ENCODE measurements at places on chromosomes 12 and 14.

DNA sequence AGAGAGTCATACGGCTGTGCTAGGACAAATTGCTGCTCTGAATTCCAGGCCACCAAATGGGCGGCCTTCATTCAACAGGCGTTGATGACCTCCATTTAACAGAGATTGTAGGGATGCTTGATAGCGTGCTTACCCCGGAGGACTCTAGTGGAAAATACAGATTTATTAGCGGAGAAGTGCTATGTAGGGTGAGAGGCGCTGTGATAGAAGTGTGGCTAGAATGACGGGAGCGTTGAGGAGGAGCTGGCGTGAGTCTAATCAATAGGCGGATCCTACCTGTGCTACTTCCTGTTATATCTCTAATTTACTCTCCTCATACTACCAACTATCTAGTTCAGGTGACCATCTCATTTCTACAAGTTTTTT is 668 bp downstream of the MRPS35 start:
- DNase-seq = no peak

DNA sequence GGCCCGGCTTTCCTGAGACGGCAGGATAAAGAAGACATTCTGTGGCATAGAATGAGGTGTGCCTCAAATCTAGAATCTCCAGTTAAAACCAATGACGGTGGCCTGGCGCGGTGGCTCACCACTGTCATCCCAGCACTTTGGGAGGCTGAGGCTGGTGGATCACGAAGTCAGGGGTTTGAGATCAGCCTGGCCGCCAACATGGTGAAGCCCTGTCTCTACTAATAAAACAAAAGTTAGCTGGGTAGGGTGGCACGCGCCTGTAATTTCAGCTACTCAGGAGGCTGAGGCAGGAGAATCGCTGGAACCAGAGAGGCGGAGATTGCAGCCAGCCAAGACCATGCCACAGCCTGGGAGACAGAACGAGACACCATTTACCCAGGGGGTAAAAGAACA is 193.6 kb downstream of the ALG10 start:
- DNase-seq = no peak

GRCh38 chr12:12586879-12587675 is 24.4 kb upstream of the DUSP16 start:
- DNase-seq = no peak

GRCh38 chr12:116094475-116094874 is 183.0 kb downstream of the MED13L start:
- no peak for DNase-seq

- DNase-seq = no peak
Measured at GRCh38 chr12:120858306-120859088, 45.7 kb downstream of the SPPL3 start.

GRCh38 chr14:24849471-24849870 is 200.5 kb downstream of the STXBP6 start:
- no peak for DNase-seq

DNA sequence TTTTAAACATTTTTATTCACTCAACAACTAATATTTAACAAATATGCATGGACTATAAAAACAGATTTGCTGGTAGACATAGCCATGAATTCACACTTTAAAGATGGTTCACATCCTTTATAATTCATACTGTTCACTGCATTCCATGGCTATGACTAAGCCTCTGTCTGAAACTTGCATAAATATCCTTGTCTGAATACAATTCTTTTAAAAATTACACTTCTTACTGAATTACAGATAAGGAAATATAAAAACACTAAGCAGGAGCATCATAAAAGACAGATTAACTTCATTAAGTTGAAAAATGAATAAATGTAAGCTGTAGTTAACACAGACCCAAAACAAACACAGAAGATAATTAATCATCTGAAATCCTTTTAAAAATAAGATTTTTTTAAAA is 53.8 kb downstream of the GXYLT1 start:
- DNase-seq = no peak

- DNase-seq = no peak
Measured at GRCh38 chr12:46403719-46404070, 31.1 kb upstream of the SLC38A2 start.

DNA sequence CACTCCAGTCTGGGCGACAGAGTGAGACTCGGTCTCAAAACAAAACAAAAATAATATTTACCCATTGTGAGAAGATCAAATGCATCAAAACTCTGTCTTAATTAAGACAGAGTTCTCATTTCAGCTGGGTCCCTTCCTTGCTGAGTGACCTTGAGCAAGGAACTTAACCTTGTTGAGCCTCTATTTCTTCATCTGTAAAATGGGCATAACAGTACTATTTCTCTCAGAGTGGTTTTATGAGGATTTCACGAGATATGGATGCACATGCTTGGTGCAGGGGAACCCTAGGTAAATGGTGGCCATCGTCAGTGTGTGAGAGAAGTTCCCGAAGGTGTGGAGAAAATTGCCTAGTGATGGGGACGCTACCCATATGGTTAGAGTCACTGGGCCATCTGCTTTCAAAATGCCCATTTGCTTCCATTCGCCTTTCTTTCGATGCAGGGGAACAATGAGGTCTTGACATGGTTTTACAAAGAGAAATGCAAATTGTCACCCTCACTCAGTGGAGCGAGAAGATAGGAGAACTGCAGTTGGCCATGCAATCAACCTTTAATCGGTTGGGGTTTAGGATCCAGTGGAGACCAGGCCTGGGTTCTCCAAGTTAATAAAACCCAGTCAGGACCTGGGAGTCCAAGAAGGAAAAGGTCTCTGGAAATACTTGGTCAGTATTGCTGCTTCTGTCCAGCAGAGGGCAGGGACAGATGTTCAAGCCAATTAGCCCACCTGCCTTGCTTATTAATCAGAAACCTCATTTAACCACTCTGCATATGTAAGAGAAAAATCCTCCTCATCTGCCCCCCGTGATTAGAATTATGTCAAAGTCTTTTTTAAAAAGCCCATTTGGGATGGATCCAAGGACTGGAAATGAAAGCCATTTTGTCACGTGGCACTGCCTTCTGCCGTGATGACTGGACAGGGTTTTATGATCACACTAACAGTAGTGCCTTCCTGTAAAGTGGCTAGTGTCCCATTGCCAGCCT is 37.2 kb downstream of the CFAP251 start:
- no peak for DNase-seq

DNA sequence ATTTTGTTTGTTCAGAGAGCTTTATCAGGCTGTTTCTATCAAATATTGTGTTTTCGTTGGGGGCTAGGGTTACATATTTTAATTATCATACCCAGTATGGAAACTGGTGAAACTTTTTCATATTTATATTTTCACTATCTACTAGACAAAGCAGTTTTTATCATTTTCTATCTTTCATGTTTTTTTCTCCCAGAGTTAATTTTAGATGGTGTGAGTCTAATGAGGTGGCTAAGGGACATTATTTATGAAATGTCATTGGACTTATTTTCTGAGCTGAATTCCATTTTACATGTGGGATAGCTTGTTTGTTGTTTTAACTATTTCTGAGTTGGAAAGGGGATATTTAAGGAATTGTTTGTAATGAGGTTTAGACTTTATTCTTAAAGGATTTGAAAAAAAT is 100.3 kb downstream of the TMTC2 start:
- no peak for DNase-seq

All from body of pancreas (tissue), 4 donors.